ENCODE measurements at places on chromosomes 6 and 20. TPM values are rescaled to one million over a fixed set of nuclear protein-coding genes. Genes with fewer than 3 reads are reported as not detected.

The BEND6 gene
- total RNA-seq, result 6.6 TPM

GRCh38 chr20:57567471-57568079 is 6.7 kb downstream of the PCK1 start:
- no peak for DNase-seq

The PREP gene
- 47.8 TPM for total RNA-seq

The ABHD16B gene
- total RNA-seq, result not detected

The GATA5 gene
- 27.5 TPM for total RNA-seq

DNA sequence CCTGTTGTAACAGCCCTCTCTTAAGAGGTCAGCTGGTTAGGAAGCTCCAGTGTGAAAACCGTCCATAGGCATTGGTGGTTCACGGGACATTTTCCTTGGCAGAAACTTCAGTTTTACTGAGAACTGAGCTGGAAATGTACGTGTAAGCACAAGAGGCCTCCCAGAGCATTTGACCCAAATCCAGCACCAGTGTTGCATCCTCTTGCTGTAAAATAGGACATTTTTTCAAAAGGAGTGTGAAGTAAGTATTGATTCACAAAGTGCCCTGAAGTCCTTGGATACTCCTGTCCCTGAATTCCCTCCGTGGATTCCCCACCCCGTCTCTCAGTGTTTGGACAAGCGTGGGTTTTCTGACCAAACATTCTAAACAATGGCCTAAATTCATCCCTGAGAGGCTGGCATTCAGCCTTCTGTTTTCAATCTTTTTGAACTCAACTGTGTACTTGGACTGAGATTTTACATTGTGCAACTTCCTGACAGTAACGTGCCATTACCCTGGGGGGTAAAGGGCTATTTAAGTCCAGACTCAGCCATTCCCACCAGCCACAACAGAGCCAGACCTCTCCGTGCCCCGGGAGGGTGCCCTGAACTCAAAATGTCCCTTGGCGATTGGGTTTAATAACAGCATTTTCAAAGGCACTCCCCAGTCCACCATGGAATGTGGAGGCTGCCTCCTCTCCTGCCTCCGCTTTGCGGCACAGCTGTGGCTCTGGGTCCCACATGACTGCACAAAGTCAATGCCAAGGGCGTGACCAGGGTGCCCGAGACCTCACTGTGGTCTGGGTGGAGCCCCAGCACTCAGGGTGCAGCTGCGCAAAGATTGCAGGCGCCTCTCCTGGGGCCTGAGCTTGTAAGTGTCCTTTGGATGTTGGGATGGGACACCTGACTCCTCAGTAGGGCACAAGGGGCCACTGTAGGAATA is 92.7 kb upstream of the AFDN start:
- no peak for DNase-seq

- no peak for DNase-seq
These were observed 122.6 kb downstream of the HIVEP2 start for GRCh38 chr6:142822383-142822782.

DNA sequence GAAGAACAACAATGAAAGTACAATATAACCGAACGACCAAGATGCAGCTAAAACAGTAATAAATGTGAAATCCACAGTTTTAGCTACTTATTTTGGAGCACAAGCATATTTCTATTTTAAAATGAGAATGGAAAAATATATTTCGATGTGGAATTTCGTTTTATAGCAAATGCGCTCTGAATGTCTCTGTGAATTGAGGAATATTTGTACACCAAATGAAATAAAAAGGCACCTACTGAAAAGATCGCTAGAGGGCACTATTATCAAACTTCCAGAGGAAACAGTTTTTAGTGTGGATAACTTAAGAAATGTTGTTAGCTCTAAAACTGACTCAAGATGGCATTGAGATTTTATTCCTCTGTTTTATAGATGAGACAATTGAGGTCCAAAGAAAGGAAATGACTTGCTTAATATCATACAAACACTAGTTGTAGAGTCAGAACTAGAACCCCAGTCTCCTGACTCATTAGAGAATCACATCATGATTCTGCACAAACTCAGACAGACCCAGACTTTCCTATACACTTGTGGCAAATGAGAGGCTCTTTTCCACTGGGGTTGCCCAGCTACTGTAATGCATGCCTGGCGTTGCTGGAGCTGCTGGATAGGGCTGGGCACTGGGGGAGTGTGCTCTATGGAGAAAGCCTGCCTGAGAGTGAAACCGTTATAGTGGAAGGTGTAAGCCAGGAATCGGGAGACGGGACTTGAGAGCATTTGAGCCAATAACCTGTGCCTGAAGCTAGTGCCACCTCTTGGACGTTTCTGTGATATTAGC is 51.9 kb downstream of the GCLC start:
- no peak for DNase-seq

- no peak for DNase-seq
These were observed 192.2 kb upstream of the LRFN2 start for GRCh38 chr6:40779409-40779808.

DNA sequence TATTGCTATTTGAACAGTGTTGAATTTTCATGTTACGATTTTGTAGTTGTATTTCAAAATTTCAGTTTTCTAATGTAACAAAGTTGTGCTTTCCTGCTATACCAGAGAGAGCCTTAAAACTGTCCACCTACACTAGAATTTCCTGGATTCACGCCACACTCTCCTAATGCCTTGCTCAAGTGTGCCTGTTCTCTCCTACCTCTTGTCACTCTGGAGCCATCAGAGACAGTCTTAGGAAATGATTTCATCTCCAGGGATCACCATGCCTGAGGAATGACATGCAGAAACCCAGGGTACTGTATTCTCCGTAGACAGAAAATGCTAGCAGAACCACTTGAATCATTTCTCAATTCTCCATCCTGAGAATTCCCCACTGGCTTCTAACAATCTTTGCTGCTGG is 667.6 kb downstream of the KIF16B start:
- no peak for DNase-seq

The SRMS gene
- not detected for total RNA-seq

The LGSN gene
- not detected for total RNA-seq

The LSM14B gene
- 64.3 TPM for total RNA-seq

The ELOVL2 gene
- total RNA-seq, result 1.6 TPM

The ESR1 gene
- total RNA-seq, result not detected

The ARFGEF3 gene
- total RNA-seq, result 6.1 TPM

The DCBLD1 gene
- 30.1 TPM for total RNA-seq

DNA sequence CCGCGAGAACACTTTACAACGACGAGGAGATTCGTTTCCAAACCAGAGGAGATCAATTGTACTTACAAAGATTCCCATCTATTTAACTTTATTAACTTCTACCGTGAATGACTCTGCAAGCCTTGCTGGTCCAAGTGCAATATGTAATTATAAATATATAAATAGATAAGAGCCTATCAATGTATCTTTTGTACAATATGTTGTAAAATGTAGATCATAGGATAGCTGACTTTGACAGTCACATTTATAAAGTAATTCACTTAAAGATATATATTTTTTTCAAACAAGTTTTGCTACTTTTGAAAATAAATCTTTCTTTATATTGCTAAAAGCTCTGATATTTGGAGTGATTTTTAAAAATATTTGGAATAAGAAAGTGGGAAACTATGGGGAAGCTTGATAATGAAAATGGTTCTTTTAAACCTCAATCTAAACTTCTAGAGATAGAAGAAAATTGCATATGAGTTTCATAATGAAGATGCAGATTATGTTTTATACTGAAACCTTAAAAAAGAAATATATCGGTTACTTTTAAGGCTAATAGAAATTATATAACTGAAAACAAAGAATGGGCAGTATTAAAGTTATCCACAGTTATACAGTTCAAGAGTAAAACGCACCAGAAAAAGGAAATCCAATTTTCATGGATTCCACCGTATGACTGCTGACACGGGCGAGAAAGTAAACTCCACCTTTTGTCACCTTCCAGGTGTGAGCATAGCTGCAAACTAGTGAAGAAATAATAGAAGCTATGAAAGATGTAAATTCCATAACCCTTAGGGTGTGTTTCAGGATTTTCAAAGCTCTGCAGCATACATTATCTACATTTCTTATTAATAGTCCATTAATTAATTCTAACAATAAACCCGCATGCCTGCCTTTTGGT is 3.3 kb downstream of the TCF21 start:
- no peak for DNase-seq

DNA sequence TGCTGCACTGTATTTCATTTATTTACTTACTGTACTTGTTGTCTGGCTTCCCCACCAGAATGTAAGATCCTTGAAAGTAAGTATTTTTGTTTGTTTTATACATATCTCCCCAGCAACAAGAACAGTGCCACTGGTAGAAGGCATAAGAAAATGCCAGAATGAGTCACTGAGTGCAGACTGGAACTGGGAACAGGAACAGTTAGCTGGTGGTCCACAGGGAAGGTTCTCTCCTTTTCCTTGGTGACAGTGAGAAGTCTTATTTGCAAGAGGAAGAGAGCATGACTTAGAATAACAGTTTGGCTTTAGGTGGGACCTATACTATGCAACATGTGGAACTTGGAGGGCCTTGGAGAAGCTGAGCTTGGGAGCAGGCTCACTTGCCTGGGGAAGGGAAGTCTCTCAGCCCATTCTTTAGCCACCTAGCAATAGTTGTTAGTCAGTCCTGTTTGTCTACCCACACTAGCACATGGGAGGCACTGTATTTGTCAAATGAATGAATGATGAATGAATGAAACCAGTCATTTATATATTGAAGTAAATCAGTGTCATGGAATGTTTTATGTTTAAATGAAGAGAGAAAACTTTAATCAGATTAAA is 203.5 kb downstream of the KCNQ5 start:
- no peak for DNase-seq

DNA sequence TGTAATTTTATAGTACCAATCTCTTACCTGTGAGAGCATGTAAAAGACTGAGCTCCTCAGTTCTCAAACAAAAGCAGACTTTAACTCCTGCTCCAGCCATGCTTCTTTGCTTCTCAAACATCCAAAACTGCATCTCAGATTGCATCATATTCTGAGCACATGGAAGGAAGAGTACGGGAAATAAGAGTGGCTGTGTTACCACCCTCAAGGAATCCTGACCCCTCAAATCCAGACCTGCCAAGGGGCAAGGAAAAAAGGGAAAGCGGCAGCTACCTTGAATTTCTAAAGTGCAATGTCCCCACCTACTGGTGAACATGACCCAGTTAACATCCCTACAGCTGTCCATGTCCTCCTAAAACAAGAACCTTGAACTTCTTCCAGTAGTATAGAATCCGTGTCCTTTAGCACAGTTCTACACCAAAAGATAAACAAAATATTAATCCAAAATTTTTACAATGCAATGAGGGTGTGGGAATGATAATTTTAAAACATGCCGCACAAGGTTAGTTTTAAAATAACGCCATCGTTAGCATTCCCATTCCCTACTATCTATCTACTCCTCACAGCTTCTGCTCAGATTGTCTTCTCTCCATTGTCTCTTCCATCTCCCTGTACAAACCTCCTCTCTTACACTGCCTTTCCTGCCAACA is 34.1 kb upstream of the HLA-DQB1 start:
- no peak for DNase-seq

The MACROD2 gene
- 10.0 TPM for total RNA-seq

- no peak for DNase-seq
These were observed 336.3 kb downstream of the CD83 start for GRCh38 chr6:14453712-14454472.

The TXNDC5 gene
- 127 TPM for total RNA-seq

The MYH7B gene
- 1.3 TPM for total RNA-seq

The C2 gene
- total RNA-seq, result 1.6 TPM

The PLAGL2 gene
- 37.8 TPM for total RNA-seq

DNA sequence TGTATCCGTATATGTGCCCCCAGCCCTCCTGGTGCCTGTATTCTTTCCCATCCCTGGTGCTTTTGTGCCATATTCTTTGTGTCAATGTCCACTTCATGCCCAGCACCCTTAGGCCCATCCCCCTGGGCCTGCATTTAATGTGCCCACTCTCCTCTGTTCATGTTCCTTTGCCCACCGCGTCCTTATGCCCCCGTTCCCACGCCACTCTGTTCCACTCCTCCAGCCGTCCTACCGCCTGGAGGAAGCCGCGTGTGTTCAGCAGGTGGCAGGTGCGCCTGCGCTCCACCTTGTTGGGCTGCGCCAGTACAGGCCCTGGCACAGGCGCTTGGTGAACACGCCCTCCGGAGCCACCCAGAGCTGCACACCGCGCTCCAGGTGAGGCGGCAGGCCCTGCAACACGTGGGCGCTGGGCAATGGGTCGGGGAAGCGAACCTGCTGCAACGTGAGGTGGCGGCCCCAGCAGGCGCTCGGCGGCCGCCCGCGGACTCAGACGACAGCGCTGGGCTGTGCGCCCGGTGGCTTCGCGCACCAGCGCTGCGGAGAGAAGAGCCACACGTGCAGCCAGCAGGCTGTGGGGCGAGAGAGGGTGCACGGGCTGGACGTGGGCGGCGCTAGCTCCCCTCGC is 4.0 kb upstream of the FOXS1 start:
- DNase-seq, result no peak

DNA sequence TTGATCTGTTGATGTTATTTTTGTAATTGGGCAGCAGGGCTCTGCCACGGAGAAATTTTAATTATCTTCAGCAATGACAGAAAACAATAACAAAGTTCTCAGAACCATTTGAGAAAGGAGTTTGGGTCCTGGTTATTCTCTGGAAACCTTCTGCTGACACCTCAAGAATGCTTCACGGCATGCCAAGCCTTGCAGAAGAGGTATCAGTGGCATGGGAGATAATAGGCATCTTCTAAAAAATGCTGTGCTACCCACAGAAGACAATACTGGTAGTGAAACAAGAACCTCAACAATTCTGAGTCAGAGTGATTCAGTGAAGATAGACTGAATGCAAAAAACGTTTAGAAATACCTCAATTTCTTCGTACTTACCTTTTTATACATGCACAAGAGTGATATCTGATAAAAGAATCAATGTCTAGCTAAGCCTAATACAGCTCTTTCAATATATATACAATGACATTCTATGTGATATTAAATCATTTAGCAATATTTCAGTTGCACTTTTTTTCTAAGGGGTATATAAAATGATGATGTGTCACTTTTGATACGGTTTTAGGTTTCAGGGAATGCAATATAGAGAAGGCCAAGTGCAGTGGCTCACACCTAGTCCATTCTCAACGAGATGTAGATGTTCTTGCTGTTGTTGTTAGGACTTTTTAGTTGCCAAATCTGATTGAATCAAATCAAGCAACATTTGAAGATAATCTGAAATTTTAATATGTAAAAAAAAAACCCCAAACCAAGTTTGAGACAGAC is 110.4 kb upstream of the COL21A1 start:
- no peak for DNase-seq

DNA sequence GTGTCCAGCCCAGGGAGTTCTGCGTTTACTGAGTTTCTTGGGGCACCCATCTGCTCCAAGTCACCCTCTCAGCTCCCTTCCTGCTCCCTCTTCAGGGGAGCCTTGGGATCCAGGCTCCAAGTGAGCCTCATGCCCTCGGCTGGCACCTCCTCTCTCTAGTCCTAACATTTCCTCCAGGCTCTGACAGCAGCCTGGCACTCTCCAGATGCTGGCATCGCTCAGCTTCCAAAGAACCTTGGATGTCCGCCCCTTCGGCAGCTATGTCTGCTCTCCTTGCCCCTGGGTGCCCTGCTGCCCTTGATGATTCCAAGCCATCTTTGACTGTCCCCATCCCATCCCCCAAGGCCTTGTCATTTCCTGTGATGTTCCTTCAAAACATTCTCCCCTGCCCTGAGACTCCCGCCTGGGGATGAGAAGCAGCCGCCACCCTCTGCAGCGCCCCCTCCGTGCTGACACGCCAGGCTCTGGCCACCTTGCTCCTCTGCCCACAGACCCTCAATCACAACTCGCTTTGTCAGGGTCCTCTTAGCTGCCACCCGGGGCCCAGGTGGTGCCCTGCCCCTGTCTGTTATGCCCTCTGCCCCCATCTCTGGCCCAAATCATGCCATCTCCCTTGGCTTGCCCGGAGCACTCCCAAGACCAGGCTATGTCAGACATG is 6.6 kb upstream of the GFRA4 start:
- no peak for DNase-seq

The SMPDL3A gene
- 57.3 TPM for total RNA-seq

GRCh38 chr6:14384175-14384949 is 266.8 kb downstream of the CD83 start:
- DNase-seq, result no peak

The IYD gene
- total RNA-seq, result not detected

Measured in mesothelial cell of epicardium (in vitro differentiated cells).